Natural killer cell treated with Interleukin-12 subunit alpha and Interleukin-12 subunit beta and Interleukin-15 and Interleukin-18, amount 100 ng/mL, for 72 hours (primary cell): ENCODE measurements at places on chromosomes 6 and 20.

GRCh38 chr6:162343198-162343935 lies 384.2 kb downstream of the PRKN start:
- no peak for DNase-seq

DNA sequence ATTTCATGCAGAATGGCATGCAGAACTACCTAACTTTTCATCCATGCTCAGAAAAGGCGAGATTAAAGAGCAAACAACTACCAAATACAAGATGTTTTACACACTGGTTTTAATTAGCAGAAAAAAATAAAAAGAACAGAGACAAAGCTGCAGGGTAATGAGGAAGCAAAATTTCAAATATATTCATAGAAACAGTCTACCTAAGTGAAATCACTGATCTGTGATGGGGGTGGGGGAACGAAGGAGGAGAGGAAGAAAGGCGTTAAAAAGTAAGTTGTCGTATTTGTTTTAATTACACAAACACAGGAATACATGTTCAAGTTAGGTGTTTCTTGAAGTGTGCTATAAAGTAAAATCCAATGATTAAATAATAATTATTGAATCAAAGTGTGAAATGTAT lies 42.1 kb downstream of the MAP3K7 start:
- DNase-seq = no peak

GRCh38 chr6:23659125-23659524 lies 466.9 kb upstream of the NRSN1 start:
- no peak for DNase-seq

DNA sequence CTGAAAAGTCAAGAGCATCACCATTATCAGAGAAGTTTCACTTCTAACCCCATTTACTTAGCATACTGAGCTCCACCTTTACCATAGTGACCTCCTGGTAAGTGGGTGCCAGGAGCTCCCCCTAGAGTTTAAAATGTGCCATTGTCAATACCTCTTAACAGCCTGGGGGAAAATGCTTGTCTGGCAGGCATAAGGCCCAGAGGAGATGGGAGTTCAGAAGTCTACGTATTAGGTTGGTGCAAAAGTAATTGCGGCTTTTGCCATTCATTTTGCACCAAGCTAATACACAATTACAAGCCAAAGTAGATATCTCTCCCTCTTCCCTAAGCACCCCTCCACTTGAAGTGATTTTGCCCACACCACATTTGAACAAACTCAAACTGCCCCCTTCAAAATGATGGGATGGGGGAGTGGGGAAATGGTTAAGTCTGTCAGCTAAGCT lies 919.0 kb downstream of the KIF16B start:
- no peak for DNase-seq

- no peak for DNase-seq
Measured at GRCh38 chr6:2718334-2719092, 32.2 kb downstream of the MYLK4 start.

GRCh38 chr6:132392792-132393191 lies 8.5 kb downstream of the MOXD1 start:
- DNase-seq = no peak

- DNase-seq = no peak
Measured at GRCh38 chr6:14517516-14518105, 400.0 kb downstream of the CD83 start.

- DNase-seq = no peak
Measured at GRCh38 chr6:100134297-100134696, 140.3 kb upstream of the MCHR2 start.

DNA sequence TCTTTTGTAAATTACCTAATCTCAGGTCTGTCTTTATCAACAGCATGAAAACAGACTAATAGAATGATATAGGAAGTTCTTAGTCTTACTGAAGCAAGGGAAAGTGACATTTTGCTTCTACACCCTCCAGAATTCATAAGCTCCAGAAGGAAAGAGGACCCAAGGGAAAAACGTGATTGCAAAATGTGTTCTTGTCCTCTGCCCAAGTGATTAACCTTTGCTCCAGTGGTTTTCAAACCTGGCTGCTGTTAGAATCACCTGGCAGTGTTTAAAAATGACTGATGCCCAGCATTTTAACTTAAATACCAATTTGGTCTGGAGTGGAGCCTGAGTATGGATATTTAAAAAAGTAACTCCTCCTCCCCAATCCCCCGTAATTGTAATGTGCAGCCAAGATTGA lies 191.4 kb downstream of the SLC16A10 start:
- no peak for DNase-seq

DNA sequence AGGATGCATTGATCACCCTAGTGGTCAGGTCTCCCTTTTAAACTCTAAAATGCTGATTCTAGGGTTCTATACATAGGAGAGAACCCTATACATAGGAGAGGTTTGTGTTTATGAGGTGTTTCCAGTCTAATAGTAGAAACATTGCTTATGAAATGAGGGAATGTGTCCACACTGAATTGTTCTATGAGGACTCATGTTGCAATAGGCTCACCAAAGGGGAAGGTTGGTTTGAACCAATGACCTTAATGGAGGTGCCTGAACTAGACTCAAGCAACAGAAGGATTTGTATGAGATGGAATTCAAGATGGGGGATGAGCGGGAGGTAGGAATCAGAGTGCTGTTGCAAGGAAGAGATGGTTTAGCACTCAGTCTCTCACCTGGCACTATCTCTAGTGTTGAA lies 33.5 kb upstream of the UBR2 start:
- DNase-seq = no peak

GRCh38 chr6:109482905-109483734 lies at the start of gene ZBTB24:
Gene ZBTB24 (minus strand): TSS chr6:109483219. CDS start chr6:109482026, 1,193 bp downstream.
- DNase-seq = peak; percentile 95

DNA sequence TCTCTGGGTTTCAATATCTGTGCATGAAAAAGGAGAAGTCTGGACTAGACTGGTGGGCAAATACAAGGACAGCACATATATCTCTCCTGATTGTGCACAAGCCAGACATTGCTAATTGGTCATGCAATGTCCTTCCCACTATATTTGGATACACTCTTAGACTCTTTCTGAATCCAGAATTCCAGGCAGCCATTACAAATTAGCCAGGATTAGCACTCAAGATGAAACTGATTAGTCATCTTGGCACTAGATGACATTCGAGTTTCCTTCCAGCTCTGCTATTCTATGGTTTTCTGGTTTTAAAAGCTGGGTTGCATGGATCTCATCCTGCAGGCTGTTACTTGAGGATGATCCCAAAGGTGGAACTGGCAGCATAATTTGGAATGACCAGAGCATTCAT lies 73.2 kb downstream of the SCP2D1 start:
- DNase-seq = no peak

- no peak for DNase-seq
Measured at GRCh38 chr6:72533606-72534005, 88.3 kb upstream of the KCNQ5 start.
